ENCODE measurements at places on chromosomes 5 and 9.

- no peak for DNase-seq
Measured at GRCh38 chr9:94654165-94654894, 15.0 kb upstream of the FBP1 start.

GRCh38 chr9:20320921-20321320, 301.4 kb downstream of the MLLT3 start:
- no peak for DNase-seq

GRCh38 chr9:70609542-70610286, 195.3 kb upstream of the KLF9 start:
- DNase-seq, result peak; percentile 85

GRCh38 chr9:112421771-112422222, 41.9 kb downstream of the HSDL2 start:
- no peak for DNase-seq

DNA sequence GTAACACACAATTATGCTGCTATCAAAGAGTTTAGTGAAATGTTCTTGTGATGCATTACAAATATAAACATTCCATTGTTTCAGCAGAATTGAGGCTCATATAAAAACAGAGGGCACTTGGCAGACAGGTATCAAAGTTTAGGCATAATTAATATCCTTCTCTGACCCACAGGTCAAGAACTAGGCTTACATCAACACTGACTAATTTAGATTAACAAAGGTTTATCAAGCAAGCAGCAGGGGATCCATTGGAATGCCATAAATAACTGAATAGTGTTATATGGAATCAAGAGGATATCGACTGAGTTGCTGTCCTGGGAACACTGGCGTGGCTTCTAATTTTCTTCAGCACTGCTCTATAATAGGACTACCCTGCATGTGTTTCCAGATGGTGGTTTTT, 414.5 kb upstream of the ARRDC3 start:
- no peak for DNase-seq

- DNase-seq, result peak; percentile 55
Measured at GRCh38 chr9:123063177-123063598, 29.7 kb downstream of the GPR21 start.

DNA sequence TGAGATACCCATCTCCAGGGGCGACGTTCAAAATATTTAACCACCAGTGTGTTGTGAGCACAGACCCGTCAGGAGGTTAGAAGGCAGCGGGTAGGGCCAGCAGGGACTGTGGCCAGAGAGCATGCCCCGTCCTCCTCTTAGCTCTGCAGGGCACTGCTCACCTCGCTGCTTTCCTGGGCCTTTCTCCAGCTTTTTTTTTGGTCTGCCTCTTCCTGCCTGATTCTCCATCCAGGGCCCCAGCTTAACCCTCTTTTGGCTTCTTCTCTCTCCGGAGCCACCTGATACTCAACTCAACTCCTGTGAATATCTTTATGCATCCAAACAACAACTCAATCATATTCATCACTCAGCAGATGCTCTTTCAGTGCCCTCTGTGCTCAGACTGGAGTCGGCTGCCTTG, 44.0 kb downstream of the TMOD1 start:
- no peak for DNase-seq
